ENCODE measurements at places on chromosomes 12 and 14.

DNA sequence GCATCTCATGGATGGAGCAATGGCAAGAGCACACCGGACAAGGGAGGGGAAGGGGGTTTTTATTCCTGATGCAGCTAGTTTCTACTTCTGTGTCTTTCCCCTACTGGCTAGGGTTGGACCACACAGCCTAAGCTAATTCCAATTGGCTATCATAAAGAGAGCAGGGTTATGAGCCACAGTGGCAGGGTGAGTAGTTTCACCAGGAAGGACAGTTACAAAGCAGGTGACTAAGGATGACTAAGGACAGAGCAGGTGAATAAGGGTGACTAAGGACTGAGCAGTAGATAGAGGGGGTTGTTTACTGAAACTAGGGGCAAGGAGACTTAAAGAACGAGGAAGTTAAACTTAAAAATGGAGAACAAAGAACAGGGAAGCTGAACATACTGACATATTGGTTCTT lies 321.4 kb upstream of the SEL1L start:
- DNase-seq: no peak

- no peak for DNase-seq
These were observed 130.9 kb downstream of the KICS2 start for GRCh38 chr12:64091186-64091585.

DNA sequence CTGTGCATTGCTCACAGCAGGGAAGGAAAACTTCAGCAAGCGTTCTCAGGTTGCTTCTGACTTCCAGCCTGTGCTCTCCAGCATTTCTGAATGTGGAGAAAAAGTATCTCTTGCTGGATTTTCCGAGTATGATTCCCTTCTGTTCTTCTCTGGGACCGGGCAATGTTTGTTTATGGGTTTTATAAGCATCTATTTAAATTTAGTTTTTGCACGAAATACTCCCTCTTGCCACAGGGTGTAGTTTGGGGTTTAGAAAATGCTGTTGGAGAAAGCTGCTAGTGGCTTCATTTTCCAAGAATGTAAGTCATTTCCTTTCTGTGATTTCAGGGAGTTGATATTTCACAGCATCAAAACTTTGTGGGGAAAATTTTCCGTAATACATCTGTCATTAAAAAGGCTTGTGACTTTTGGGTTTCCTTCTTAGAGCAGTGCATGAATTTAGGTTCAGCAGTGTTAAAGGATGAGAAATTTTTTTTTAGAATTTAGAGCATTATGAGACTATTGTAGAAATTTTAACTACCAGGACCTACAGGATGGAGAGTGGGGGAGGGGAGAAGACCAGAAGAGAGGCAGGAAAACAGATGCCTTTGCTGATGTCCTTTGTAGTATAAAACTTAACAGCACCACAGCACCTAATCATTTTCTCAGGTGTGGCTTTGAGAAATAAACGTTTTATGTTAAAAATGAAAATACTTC lies 1.5 kb downstream of the FRMD6 start:
- DNase-seq: no peak

DNA sequence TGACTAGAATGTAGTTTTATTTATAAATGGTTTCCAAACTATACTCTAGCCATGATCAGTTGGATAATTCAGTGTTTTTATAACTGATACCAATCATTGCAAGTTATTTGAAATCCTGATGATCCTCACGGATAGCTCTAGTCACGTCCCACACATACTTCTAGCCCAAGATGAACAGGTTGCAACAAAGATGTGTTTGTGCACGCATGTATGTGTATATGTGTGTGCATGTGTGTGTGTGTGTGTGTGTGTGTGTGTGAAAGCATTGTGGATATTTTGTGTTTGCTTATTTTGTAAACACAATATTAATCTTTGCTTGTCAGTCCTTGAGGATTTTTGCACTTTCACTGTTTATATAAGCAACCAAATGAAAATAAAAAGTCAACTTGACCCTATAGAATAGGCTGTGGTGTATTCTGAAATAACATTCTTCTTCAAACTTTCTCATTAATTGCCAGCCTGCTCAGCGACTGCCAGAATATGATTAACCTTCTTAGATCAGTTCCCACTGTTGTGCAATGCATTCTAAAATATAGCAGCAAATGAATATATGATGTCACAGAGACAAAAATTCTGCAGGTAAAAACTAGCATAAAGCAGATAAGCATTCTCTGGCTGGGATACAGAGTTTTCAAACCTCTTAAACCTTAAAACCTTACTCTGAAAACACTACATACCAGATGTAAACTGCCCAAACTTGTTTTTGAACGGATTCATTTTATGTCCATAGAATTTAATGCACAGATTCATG lies 48.8 kb upstream of the HIF1A start:
- no peak for DNase-seq

DNA sequence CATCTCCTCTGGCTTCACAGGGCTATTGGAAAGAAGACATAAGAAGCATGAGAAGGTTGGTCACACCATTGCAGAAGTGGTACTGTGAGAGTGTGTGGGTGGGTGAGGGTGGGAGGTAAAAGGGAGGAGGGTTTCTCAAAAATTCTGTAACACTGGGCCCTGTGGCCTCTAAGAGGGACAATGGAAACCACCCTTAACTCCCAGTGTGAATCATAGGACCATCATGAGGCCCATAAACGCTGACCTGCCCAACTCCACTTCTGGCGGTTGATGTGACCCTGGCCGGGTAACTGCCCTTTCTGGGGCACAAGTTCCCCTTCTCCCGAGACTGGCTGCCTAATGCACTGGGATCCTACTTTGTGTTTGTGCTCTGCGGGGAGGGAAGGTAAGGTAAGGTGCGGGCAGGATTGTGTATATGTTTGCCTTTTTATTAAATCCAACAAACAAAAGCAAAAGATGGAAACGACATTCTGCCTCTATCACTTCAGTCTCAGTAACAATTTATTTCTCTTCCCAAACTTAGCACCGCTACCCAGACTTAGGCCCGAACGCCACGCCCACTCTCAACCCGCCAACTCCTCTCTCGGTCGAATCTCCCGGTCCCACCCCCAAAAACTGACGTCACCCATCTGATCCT lies 551 bp downstream of the METTL1 start:
- DNase-seq: no peak

GRCh38 chr14:100474196-100474595 lies 113.0 kb downstream of the BEGAIN start:
- no peak for DNase-seq

GRCh38 chr12:75773377-75773776 lies 258.2 kb downstream of the PHLDA1 start:
- DNase-seq: no peak

DNA sequence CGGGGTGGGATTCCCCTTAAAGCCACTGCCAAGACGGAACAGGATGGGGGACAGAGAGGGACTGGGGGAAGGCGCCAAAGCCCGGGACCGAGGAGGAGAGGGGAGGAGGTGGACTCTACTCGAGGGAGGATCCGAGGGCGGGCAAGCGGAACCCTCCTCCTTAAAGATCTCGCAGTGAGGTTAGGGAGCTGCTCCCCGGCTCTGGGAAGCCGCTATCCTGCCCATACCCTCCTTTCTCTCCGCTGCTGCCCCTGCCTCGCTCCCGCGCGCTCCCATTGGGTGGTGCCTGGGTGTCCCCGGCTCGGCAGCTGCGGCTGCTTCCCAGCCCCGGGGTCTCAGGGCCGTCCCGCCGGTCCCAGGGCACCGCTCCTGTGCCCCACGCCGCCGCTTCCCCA lies 16.4 kb downstream of the KRT18 start:
- no peak for DNase-seq

- no peak for DNase-seq
These were observed 66.8 kb downstream of the VWF start for GRCh38 chr12:6057700-6058099.

- no peak for DNase-seq
These were observed 67.4 kb upstream of the ACTN1 start for GRCh38 chr14:69046476-69046860.

GRCh38 chr14:37167151-37168047 lies 5.0 kb downstream of the SLC25A21 start:
- no peak for DNase-seq

DNA sequence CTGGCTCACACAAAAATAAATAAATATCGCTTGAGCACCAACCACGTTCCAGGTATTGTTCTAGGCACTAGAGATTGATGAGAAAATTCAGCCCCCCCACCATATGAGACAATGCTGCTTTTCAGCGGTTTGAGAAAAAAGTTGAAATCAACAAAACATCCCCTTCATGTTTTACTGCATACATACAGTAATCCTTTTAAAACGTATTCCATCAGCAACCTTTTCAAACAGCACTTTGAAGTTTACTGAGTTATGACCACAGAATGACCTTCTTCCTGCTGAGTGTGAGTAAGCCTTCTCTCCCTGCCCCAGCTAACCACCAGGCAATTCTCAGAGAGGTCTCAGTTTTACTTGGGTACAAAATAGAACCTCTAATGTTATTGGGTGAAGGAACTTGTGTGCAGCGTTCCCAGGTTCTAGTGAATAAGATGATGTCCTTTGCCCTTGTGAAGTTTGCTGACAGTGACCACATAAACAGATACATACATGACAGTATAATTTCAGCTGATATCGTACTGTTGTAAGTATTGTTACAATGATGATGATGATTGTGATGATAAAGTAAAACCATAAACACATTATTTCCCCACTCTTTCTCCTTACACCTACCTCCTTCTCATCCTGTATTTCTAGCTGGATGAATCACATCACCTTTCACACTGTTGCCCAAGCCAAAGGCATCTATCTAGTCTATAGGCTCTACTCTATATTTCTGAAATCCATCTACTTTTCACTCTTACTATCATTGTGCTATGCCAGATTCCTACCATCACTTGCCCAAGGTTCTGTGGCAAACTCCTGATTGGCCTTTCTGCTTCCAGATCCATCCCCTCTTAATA lies 124.4 kb upstream of the KRR1 start:
- DNase-seq: no peak

- DNase-seq: no peak
These were observed 12.1 kb upstream of the PPP4R4 start for GRCh38 chr14:94161981-94162380.

- DNase-seq: peak; percentile 27
These were observed 31.2 kb upstream of the FOS start for GRCh38 chr14:75247286-75247922.

DNA sequence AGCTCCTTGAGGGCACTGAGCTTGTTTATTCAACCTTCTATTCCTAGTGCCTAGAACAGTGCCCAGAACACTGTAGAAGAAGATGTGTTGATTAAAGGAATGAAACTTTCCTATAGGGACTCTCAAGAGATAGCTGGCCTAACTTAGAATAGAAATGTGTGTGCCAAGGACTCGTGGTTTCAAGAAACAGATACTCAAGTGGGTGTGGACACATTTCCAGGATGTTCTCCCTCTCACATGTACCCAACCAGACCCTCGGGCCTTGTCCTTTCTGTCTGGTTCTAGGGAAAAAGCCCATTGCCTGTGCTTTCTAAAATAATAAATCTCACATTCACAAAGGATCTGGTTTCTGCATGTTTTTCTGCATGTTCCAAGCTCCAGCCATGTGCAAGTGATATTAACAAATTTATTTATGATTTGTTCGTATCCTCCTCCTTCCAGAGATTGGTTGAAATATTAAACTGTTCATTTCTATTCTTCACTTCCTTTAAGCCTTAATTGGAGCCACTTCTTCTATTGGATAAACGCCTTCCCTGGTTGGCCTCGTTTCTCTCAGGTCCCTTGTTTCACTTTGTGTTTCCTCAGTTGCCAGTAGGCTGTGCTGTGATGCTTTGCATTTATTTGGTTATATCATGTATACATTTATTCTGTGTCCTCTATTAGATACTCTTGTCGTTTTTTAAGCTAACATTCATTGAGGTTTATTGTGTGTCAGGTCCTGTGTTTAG lies 89.8 kb downstream of the CRADD start:
- no peak for DNase-seq

- no peak for DNase-seq
These were observed 51.8 kb downstream of the PPP2R5C start for GRCh38 chr14:101813171-101813759.

DNA sequence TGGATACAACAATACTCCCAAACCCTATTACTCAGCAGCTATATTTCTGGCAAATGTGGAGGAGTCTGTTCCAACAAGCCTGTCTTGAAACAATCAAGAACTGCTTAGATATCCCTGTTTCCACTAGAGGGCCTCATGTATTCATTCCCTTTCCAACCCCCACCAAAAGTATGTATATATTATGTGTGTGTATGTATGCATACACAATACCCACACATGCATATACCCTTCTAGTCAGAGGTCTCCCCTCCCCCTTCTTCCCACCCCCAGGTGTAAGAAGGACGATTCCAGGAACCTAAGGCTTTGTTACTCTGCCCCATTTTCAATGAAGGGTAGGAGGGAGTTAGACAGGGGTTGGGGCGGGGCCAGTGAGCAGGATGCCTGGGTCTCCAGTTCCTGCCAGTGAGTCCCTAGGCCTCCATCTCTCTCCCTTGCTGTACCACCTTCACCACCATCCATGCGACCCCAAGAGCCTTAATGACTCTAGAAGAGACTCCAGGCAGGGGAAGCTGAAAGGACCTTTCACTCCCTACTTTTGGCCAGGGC lies at the start of gene DGKA:
Gene DGKA (plus strand): TSS at position 392 of the 546 bp plus-strand sequence. CDS start 5,342 bp downstream, outside the sequence.
- peak; percentile 34 for DNase-seq

DNA sequence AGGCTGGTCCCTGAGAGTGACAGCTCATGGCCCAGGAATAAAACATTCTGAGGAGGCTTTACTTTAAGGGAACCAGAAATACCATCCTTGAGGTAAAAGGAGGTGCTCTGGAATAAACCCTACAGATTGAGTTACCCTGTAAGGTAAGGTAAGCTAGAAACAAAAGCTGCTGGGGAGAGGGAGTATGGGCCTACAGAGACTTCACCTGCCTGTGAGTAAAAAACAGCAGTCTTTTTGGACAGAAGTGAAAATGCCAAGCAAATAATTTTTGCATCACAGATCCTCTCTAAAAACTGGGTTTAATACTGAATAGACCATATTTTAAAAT lies 41.2 kb downstream of the CORO1C start:
- DNase-seq: no peak

- no peak for DNase-seq
These were observed 22.8 kb downstream of the HEBP1 start for GRCh38 chr12:12977231-12977630.

GRCh38 chr14:32004300-32004699 lies 72.8 kb upstream of the ARHGAP5 start:
- DNase-seq: no peak

- no peak for DNase-seq
These were observed 76.0 kb upstream of the ST8SIA1 start for GRCh38 chr12:22410486-22410885.

DNA sequence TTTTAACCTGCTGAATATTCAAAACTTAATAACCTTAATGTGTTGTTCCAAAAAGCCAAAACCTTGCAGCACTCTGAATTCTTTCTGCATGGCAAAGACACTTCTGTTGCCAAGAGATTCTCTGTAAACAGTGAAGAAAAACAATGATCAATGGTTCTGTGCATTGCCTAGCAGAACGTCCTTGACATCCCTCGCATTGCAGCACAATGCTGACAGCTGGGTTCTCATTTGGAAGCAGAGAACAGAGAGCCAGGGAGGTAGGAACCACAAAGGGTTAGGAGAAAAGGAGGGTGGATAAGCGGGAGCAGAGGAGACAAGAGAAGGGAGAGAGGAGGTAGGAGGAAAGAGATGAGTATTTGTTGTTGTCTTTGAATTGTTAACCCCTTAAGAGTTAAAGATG lies 501.1 kb downstream of the NAV3 start:
- no peak for DNase-seq

- DNase-seq: no peak
These were observed 11.9 kb downstream of the PTGDR start for GRCh38 chr14:52279408-52279807.
